ENCODE measurements at places on chromosomes 13 and 19.

GRCh38 chr19:16290692-16291091, 33.9 kb upstream of the KLF2 start:
- no peak for DNase-seq

GRCh38 chr19:52200044-52200443, 10.2 kb downstream of the PPP2R1A start:
- no peak for DNase-seq

DNA sequence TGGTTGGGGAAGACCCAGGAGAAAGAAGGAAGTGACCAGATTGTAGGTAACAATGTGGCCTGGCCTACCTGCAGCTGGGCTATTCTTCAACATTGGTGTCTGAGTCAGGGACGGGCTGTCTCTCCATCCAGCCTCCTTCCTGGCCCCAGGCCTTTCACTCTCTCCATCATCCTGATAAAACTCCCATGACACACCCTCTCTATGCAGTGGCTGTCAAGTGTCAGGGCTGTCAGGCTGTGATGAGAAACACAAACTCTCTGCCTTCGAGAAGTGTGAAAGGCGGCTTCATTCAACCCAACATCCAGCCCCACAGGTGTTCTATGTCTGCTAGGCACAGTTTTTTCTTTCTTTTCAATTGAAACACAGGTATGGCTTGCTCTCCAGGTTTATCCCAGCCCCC, 153.3 kb upstream of the VSTM2B start:
- no peak for DNase-seq

DNA sequence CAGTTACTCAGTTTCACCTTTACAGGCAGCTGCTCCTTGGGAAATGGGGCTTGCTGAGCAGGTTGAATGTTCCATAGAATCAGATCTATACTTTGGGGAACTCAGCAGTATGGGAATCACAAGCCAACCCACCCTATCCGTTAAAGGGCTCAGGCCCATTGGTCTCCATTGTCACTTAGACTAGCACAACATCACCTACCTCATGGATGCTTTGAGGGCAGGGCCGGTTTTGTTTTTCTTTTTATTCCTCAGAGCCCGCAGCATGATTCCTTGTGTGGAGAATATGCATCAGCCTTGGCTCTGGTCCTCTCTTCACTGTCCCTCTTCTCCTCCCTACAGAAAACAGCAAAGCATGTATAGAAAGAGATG, 48.0 kb downstream of the LRCH1 start:
- no peak for DNase-seq

- DNase-seq = no peak
Observed at GRCh38 chr13:52695856-52696255, 43.2 kb downstream of the SUGT1 start.

DNA sequence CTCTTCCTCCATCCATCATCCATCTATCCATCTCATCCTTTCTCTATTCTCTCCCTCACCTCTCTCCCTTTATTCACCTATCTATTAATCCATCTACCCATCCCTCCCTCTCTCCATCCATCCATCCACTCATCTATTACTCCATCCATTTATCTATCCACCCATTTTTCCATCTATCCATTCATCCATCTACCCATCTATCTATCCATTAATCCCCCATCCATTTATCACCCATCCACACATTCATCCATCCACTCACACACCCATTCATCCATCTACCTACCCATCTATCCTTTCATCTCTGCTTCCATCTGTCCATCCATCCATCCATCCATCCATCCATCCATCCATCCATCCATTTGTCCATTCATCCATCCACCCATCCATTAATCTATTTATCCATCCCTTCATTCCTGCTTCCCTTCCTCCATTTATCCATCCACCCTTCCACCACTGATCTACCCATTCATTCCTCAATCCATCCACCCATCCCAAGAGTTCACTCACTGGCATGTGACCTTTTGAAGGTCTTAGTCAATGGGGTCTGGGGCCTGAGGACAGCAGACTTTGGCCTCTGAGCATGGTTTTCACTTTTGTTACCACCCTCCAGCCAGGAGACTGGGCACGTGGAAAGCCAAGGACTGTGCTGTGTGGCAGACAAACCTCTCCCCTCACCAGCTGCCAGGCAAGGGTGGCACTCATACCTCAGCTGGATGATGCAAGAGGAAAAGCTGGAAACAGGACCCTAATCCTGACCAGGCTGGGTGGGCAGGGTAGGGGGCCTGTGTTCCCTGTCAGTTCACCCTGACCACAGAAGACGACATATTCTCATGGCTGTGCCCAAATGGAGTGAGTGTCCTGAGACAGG, 126.7 kb downstream of the URI1 start:
- DNase-seq = no peak

- DNase-seq = no peak
Observed at GRCh38 chr19:51441410-51442390, 16.6 kb downstream of the SIGLEC8 start.

GRCh38 chr13:46903748-46904147, 6.9 kb upstream of the HTR2A start:
- no peak for DNase-seq

DNA sequence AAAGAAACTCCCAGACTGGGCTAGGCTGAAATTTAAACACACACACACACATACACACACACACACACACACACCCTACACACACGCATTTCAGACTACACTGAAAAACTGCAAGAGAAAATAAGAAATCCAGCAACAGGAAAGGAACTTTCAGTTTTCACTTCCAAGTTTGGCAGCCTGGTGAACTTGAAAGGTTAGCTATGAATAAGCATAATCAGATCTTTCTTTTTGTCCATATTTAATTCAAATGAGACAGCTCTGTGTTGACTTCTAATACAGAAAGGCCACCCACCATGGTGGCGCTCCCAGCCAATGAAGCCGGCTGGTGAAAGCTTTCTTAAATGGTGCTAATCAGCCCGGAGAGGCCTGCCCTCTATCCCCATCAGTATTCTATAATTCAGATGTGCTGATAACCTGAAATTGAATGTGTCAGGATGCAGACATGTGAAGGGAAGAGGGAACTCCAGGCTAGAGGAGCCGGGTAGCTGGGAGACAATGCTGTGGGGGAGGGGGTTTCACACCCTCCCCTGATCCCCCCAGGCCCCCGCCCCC, 108.3 kb upstream of the ZNF536 start:
- no peak for DNase-seq

DNA sequence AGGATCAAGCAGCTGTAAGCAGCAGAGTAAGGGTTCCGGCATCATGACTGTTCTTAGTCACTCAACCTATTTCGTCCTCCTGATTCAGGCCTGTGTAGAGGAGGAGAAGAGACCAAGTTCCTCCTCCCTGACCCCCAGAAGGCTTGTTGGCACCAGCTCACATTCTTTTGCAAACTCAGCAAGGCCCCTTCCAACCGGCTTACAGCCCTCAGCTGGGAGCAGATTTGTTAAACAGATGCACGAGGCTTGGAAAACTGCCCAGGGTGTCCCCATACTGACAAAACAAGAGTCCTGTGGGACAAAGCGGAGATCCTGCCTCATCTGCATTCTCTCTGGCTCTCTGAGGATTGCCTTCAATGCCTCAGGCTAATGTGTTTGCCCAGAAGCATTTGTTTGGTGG, 113.2 kb upstream of the SOX21 start:
- no peak for DNase-seq

Measured in WERI-Rb-1 (cell line).